CD4-positive, alpha-beta T cell treated with Interleukin-15 for 1 hour (primary cell): ENCODE measurements at places on chromosomes 5 and 9.

DNA sequence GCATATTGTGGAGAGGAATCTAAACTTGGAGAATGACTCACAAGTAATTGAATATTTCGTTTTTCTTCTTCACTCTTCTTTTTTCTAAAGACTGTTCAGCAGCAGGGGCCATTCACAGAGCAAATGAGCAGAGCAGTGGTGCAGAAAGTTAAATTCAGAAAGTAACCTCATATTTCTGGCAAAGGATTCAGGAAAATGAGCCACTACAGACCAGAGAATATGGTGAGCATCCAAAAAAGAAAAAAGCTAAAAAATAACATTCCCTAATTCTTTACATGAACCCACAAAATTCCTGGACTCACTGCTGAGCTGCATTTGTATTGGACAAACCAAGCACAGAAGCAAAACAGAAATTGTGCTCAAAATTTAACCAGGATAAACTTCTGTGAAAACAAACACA, 1486.8 kb upstream of the C9orf72 start:
- no peak for DNase-seq

DNA sequence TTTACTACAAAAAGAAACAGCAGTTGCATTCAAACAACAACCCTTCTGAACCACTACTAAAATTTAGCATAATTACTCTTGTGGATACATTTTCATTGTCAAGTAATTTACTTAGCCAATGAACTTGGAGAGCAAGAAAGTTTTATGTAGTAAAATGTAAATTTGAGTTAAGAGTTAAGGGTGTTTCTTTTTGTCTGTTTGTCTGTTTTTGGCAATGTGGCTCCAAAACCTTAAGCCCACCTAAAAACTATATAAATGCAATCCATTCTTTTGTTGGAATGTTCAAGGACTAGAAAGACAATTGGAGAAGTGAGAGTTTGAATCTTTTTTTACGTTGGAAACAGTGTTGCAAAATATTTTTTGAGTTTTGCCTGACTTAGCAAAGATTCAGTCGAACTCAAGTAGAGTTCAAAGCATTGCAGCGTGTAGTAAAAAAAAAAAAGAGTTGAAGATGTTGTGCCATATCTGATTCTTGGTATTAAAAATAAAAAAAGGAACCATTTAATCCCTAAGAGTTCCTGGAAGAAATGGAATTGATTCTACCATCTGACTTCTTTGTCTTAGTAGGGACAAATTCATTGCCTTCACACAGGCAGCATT, 867 bp downstream of the SYK start:
- DNase-seq: no peak

DNA sequence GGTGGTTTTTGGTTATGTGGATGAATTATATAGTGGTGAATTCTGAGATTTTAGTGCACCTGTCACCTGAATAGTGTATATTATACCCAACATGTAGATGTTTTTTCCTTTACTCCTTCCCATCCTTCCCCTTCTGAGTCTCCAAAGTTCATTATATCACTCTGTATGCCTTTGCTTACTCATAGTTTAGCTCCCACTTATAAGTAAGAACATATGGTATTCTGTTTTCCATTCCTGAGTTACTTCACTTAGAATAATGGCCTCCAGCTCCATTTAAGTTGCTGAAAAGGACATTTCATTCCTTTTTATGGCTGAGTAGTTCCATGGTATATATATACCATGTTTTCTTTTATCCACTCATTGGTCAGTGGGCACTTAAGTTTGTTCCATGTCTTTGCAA, 161.6 kb upstream of the CD180 start:
- DNase-seq: no peak

GRCh38 chr5:524234-524972, at the start of gene SLC9A3:
Gene SLC9A3, minus strand, starts transcription at chr5:524449.
- no peak for DNase-seq

GRCh38 chr5:96729156-96729555, 67.0 kb downstream of the CAST start:
- no peak for DNase-seq

GRCh38 chr5:130280528-130281217, 376.4 kb downstream of the CHSY3 start:
- DNase-seq: no peak

DNA sequence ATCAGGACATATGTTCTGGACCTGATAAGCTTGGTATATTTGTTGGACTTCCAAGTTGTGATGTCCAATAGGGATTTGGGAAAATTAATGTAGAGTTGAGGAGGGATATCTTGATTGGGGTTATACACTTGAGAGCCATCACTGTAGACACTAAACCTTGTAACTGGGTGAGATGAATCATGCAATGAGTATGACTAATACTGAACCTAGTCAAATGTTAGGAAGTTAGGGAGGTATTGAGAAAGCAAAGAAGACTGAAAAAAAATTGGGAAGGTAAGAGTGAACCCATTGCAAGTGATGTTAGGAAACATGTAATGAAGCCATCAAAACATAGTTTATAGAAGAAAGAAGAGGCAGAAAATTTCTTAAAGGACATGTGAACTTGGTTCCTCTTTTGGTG, 668.4 kb upstream of the CDH9 start:
- DNase-seq: no peak

GRCh38 chr9:69388596-69388995, 63.6 kb downstream of the ENTREP1 start:
- DNase-seq: no peak

- DNase-seq: peak; percentile 57
Observed at GRCh38 chr9:69671879-69672595, at the start of gene APBA1. Gene APBA1, minus strand, starts transcription at chr9:69672371.

GRCh38 chr5:98301547-98301946, 471.9 kb upstream of the RGMB start:
- DNase-seq: no peak
